Keratinocyte (primary cell): ENCODE measurements at places on chromosomes 5 and 9. TPM values are rescaled to one million over a fixed set of nuclear protein-coding genes. Genes with fewer than 3 reads are reported as not detected.

FIBCD1 gene
- 0.79 to 1.3 TPM (median 0.94 TPM) in 3 replicates for polyA plus RNA-seq

MAP1B gene
- polyA plus RNA-seq, result 3.3 to 5.5 TPM (median 3.6 TPM) in 3 replicates

PFN3 gene
- polyA plus RNA-seq, result not detected in 3 replicates

GRCh38 chr9:84293001-84293798 lies 47.4 kb downstream of the SLC28A3 start:
- H3K27ac ChIP-seq, result no peak overlapping the region
- peaks cover 20% of the 10 kb centered on the region for H3K4me1 ChIP-seq
- H3K36me3 ChIP-seq, result no peaks in the 10 kb centered on the region
- no peak for DNase-seq

ZNG1F gene
- polyA plus RNA-seq, result 10.1 to 18.4 TPM (median 14.7 TPM) in 3 replicates

SLC36A2 gene
- not detected in 3 replicates for polyA plus RNA-seq

DNA sequence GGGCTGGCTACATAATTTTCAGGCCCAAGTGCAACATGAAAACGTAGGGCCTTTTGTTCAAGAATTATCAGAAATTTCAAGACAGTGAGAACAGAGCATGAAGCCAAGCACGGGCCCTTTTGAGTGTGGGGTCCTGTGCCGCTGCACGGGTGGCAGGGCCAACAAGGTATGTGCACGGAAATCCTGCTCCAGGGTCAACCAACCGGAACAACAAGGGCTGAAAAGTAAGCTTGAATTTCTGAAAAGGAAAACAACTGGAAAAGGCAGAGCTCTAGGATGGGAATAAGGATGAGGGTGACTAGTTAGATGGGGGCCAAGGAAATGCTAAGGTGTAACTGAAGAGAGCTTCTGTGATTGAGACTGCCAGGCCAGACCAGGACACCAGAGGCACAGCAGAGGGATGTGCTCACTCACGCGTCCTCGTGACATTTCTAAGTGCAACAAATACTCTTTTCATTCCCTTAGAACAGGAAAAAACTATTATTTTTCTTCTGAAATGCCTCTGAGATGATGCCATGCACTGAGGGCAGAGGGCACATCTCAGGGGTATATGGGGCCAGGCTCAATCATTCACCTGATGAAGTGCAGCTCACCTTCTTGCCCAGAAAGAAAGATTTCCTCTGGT lies 80.6 kb upstream of the LRRTM2 start:
- no peaks in the 10 kb centered on the region for H3K27me3 ChIP-seq
- peaks cover 10% of the 10 kb centered on the region for H3K4me1 ChIP-seq
- no peak for DNase-seq
- H3K27ac ChIP-seq, result no peak overlapping the region
- H3K4me3 ChIP-seq, result no peak overlapping the region

- no peaks in the 10 kb centered on the region for H3K27me3 ChIP-seq
- H3K4me1 ChIP-seq, result peaks cover 26% of the 10 kb centered on the region
- no peak for DNase-seq
- H3K4me3 ChIP-seq, result no peak overlapping the region
- H3K36me3 ChIP-seq, result no peaks in the 10 kb centered on the region
Measured at GRCh38 chr5:91132550-91132949, 250.6 kb downstream of the ARRDC3 start.
